ENCODE measurements at places on chromosomes 1 and 21.
A peak's percentile ranks its signal among the peaks of the same experiment; 100 is the strongest.

DNA sequence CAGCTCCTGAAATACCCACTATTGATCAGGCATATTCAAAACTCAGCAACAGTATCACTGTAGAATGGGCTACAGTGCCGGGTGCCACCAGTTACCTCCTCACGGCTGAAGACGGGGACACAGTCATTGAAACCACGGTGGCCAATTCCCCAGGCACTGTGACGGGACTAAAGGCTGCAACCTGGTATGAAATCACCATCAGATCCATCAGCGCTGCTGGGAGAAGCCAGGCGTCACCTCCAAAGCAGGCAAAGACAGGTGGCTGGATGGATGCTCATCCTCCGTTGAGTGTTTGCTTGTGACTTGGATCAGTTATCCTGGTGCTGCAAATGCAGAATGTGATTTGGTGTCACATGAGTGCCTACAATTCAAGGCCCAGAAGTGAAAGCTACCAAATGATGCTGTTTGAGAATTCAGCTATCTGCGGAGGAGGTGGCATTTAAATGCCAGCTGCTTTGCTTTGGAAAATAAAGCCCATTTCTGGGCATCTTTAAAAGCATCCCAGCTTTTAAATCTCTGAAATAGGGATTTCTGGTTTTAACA is 5.1 kb downstream of the FNDC7 start:
- DNase-seq = no peak

DNA sequence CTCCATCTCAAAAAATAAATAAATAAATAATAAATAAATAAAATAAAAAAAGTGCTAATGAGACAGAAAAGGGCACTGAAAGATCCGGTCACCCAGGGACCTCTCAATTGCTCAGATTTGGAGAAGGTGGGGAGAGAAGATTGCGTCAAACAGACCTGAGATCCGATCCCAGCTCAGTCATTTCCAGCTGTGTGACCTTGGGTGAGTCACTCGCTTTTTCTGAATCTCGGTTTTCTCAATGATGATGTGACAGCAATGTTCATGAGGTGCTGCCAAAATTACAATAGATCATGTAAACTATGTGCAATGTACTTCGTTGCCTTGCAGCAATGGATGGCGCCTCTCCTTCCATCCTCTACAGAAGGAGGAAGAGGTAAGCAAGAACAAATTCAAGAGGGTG is 11.1 kb upstream of the MEF2D start:
- DNase-seq = peak; percentile 46

- DNase-seq = peak; percentile 87
Observed at GRCh38 chr1:245585252-245585959, 430.6 kb downstream of the KIF26B start.

DNA sequence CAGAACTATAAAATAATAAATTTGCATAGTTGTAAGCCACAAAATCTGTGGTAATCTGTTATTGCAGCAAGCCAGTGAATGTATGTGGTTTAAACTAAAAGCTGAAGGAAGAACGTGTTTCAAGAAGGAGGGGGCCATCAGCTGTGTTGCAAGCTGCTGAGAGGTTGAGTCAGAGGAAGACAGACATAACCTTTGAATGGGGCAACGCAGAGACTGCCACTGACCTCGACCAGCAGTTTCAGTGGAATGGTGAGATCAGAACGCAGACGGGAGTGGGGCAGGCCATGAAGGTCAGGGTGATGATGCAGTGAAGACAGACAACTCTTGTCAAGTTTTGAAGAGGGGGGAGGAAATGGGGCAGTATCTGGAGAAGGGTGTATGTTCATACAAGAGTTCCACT is 23.2 kb upstream of the QSOX1 start:
- peak; percentile 83 for DNase-seq

DNA sequence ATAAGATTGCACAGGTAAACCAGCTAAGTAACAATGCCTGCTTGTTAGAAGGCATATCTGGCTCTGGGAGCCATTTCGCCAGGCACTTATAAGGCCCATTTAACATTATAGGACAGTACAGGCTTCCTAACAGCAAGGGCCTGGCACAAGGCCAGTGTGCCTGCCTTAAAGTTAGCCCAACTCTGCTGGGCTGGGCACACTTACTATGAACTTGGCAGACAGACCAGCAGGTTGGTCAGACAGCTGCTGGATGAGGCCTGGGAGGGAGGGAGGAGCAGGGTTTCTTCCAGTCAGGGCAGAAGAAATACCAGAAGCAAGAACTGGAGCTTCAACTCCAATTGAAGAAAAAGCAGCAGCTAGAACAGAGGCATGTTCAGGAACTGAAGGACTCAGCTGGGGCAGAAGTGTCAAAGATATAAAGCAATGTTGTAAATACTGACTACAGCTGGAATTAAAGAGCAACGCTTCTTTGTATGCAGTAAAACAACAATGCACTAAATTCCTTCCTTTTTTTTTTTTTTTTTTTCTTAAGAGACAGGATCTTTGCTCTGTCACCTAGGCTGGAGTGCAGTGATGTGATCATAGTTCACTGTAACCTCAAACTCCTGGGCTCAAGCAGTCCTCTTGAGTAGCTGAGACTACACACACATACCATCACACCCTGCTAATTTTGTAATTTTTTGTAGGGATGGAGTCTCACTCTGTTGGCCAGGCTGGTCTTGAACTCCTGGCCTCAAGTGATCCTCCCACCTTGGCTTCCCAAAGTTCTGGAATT is 4.9 kb downstream of the CACHD1 start:
- DNase-seq = no peak

GRCh38 chr1:155126556-155127104 is 1.0 kb upstream of the EFNA1 start:
- DNase-seq = no peak

DNA sequence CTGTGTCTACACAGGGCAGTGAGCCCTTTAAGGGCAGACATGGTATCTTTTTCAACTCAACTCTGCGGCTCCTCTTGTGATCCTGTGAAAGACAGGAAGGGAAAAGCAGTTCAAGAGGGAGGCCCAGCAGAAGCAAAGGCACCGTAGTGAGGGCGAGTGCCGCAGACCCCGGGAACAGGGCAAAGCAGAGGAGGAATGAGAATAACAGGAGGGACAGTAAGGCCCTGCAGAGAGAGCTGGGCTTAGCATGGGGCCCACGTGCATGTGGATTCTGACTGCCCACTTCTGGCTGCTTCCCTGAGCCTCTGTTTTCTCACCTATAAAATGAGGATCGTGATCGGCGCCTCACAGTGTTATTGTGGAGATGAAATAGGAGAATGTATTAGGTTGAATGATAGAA is 409.3 kb downstream of the PTPRU start:
- no peak for DNase-seq

DNA sequence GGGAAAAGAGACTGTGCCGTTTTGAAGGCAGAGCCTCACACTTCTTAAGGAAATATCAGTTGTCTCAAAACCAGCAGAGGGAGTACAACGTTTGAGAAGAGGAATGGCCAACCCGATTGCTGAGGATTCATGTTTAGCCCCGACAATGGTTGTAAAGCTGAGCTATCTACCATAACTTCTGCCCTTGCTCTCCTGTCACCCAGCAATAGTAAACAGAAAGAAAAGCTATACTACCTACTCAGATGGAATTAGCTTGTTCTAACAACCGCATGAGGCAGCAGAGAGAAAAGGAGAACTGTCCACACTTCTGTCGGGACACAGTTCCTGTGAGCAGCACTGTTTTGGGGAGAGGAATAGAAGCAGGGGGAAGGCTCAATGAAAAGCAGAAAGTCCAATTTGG is 91.2 kb downstream of the SLC45A1 start:
- peak; percentile 79 for DNase-seq

DNA sequence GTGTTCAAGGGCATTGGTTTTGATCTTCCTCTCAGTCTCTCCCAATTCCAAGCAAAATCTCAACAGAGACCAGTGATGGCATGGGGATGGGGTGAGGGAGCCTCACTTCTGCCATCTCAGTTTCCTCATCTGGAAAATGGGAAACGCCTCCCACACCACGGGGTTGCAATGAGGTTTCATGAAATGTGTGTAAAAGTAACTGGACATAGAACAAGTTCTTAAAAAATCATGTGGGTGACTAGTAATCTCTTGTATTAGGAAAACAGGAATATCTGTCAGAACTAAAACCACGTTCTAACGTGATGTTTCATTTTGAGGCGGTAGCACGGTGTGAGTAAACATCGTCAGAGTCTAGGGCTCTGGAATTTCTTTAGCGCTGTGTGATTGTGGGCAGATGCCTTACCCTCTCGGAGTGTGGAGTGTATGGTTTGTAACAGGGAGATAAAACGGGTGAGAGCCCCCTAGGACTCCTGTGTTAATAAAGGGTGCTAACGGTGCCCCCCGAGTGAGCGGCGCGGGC is 55.5 kb upstream of the DNAJC6 start:
- no peak for DNase-seq

DNA sequence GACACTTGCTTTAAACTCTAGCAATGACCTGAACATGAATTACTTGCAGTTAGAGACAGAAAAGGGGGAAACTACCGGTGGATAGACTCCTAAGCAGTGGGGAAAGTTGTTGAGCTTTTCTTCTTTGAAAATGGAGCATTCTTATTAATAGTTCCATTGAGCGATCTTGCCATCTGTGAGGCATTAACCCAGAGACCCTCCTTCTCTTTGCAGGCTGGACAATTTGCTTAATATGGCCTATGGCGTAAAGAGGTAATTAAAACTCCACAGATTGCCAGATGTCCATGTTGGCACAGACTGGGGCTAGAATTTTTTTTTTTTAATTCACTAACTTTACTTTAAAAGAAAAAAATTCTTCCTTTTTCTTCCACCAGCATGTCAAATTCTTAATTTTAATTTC is 88.5 kb downstream of the ELAVL4 start:
- no peak for DNase-seq

DNA sequence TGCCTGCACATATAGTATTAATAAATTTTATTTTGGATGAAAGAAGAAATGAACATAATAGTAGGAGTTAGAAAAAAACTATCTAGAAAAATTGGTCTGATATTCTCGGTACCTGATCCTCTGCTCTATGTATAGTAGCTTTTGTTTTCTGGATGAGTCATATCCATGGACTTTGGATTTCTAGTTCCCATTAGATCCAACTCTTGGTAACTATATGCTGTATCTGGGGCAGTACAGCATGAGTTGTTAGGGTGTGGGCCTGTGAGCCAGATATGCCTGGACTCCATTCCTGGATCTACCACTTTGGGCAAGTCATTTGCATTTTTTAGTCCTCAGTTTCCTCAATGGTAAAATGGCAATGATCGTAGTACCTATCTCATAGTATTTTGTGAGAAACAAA is 372.2 kb upstream of the PKN2 start:
- no peak for DNase-seq

- no peak for DNase-seq
Observed at GRCh38 chr1:243281672-243282071, 25.8 kb downstream of the SDCCAG8 start.

- DNase-seq = no peak
Observed at GRCh38 chr1:204115116-204115515, 36.7 kb downstream of the ETNK2 start.

GRCh38 chr1:89877756-89878155 is 56.9 kb downstream of the LRRC8D start:
- no peak for DNase-seq

- DNase-seq = peak; percentile 74
Observed at GRCh38 chr1:176609556-176610408, 146.8 kb downstream of the PAPPA2 start.

GRCh38 chr1:39759436-39759726 is 11.8 kb downstream of the OXCT2 start:
- DNase-seq = no peak

DNA sequence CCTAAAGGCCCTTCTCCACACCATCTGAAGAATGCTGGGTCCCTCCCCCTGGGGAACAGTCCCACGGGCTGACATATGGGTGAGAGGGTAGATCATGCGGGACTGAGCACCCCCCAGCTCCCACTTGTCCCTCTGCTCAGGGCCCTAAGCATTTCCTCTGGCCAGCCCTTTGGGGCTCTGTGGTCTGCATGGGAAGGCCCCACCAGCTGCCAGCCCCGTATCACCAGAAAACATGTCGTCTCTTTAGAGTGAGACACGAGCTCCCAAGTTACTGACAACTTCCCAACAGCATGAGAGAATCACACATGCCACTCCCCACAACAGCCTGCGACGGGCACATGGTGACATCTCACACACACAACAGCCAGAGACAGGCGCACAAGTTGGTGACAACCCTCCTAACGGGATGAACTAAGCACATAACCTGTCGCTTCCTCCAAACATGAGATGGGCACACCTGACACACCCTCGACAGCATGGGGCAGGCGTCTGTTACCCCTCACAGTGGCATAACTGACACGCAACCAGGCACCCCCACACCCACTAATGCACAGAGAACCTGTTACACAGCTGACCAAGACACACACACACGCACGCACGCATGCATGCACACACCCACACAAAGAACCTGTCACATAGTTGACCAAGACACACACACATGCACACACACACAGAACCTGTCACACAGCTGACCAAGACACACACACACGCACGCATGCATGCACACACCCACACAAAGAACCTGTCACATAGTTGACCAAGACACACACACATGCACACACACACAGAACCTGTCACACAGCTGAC is 41.2 kb downstream of the AHDC1 start:
- no peak for DNase-seq

DNA sequence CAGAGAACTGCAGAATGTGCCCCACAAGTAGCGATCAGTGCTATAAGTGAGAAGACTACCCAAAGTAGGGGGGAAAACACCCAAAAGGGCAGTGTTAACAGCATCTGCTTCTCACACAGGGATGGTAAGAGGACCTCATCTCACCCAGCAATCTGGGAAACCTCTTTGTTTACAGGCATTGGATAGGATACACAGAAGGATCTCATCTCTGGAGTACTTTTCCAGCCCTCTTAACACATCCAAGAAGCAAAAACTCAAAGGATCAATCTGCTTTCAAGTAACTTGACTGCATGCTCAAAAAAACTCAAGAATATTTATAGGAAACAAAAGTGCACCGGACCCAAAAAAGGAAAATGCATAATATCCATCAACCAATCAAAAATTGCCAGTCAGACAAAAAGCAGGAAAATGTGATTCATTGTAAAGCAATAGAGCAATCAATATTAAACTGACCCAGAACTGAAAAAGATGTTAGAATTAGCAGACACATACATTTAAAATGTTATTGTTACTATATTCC is 311.0 kb upstream of the CXADR start:
- no peak for DNase-seq

DNA sequence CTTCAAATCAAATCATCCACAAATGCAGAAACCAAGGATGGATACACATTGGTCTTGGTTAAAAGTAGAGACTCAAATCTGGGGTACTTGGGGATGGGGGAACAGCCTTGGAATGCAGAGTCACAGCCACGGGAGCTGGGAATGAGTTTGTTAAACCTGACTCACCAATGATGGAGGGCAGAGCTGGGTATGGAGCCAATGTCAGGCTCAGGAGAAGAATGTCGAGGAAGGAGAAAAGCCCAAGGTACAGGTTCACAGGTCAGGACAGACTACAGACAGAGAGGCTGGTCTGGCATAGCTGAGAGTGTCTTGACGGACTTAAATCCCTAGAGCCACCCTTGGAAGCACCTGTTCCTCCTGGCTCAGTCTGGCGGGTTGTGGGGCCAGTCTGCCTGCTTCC is 237.6 kb downstream of the NTNG1 start:
- DNase-seq = no peak

GRCh38 chr1:169318536-169319244 is 48.9 kb downstream of the NME7 start:
- DNase-seq = no peak
